ENCODE measurements at places on chromosomes 1 and 21.

- DNase-seq: no peak
These were observed 25.8 kb downstream of the KCNN3 start for GRCh38 chr1:154844297-154844681.

- DNase-seq: no peak
These were observed 11.2 kb upstream of the AGMAT start for GRCh38 chr1:15595809-15596617.

DNA sequence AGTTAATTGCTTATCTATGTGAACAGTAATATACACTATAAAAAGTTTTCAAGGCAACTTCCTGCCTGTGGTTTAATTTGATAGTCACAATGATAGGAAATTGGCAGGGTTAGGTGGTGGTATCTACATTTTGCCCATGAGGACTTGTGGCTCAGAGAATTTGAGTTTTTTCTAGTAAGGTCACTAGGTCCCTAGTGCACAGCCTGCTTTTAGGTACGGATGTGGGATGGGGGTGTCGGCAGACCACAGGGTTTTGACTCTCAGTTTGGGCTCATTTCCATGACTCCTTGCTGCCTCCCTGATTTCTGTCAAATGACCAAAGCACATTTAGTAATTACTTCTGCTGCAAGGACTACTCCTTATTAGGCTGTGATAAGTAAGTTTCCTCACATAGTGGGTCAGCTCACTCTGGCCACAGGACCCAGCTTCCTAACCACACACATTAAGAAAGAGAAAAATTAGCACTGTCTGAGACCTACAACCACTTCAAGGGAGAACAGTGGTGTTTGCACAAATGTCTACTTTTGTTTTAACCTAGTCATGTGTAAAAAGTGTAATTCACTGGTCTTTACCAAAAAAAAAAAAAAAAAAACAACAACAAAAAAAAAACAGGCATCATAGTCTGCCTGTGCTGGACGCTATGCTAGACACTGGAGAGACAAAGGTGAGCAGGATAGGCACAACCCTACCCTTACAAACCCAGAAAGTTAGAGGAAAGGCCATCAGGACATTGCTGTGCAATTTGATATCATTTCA, 43.7 kb downstream of the MRPL39 start:
- DNase-seq: no peak

DNA sequence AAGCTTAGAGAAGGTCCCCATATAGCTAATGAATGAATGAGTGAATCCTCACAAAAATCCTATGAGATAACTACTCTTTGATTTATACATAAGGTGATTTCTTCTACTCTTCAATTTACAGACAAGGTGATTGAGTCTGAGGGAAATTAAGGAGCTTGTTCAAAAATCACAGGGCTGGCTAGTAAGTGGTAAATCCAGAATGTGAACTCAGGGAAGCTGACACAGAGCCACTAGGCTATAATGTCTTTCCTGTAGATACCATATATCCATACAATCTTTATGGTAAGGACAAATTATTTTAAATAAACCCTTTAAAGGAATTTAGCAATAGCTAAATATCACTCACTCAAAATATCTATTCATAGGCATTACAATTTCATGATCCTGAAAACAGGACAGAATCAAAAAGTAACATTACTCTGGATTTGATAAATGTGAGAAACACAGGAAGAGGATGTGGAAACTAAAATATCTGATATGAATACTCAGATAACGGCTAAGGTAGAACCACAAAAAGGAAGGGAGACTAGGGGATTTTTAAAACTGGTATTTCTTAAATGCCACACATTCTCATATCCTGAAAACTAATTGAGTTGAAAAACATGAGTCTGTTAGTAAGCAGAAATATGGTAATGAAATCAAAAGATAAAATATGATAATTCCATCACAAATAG, 108.2 kb downstream of the NBPF12 start:
- DNase-seq: no peak

GRCh38 chr1:167499664-167500101, 18.6 kb downstream of the CD247 start:
- no peak for DNase-seq

DNA sequence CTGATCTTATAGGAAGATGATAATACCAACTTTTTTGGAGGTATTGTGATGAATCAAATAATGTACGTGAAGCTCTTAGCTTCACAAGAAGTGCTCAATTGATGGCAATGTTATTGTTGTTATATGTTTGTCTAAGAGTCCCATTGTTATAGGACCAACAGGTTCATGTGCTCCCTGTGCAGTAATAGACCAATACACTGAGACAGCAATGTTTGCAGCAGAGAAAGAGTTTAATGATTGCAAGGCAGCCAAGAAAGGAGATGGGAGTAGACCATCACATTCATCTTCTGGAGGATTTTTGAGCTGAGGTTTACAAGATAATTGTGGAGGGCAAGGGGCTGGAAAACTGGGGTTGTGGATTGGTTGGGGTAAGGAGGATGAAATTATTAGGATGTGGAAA, 143.0 kb downstream of the CNIH3 start:
- DNase-seq: no peak

DNA sequence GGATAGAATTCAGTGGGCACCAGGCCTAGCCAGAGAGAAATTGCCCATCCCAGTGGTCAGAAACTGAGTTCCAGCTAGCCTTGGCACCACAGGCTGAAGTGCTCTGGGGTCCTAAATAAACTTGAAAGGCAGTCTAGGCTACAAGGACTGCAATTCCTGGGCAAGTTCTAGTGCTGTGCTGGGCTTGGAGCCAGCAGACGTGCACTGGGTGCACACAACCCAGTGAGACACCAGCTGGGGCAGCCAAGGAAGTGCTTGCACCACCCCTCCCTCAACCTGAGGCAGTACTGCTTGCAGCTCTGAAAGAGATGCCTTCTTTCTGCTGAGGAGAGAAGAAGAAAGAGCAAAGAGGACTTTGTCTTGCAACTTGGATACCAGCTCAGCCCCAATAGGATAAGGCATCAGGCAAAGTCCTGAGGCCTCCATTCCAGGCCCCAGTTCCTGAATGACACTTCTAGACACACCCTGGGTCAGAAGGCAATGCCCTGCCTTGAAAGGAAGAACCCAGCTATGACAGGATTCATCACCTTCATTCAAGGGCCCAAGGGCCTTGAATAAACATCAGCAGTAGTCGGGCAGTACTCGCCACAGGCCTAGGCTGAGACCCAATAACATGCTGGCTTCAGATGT, 55.1 kb downstream of the OVGP1 start:
- DNase-seq: no peak

- DNase-seq: no peak
These were observed 37.3 kb upstream of the ARHGEF16 start for GRCh38 chr1:3417082-3417739.

- DNase-seq: no peak
These were observed 45.8 kb upstream of the NTPCR start for GRCh38 chr1:232904566-232904965.

DNA sequence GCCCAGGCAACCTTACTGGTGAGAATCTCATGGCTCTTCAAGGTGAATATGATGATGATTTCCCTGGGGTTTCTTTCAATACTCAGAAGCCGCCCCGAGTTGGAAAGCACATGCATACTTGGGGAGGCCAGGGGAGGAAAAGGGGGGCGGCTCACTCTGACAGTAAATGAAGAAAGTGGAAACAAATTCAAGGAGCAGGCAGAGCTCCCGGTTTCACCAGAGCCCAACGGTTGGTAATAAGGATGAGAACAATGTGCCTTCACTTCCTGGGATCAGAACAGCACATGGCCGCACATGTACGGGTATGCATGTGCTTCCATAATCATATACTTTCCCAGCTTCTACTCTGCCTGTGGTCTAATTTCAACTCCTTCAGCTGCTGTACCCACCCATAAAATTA, 3.8 kb upstream of the ARHGEF2 start:
- DNase-seq: no peak

DNA sequence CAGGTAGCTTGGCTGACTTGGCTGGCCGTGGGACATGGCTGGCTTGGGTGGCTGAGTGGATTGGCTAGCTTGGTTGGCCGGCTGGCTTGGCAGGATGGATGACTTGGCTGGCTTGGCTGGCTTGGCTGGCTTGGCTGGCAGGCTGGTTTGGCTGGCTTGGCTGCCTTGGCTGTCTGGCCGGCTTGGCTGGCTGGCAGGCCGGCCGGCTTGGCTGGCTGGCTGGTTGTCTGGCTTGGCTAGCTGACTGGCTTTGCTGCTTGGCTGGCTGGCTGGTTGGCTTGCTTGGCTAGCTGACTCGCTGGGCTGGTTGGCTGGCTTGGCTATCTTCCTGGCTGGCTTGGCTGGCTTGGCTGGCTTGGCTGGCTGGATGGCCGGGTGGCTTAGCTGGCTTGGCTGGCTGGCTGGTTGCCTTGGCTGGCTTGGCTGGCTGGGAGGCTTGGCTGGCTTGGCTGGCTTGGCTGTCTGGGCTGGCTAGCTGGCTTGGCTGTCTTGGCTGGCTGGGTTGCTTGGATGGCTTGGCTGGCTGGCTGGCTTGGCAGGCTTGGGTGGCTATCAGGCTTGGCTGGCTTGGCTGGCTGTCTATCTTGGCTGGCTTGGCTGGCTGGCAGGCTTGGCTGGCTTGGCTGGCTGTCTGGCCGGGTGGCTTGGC, 129.7 kb upstream of the FAM72C start:
- no peak for DNase-seq

DNA sequence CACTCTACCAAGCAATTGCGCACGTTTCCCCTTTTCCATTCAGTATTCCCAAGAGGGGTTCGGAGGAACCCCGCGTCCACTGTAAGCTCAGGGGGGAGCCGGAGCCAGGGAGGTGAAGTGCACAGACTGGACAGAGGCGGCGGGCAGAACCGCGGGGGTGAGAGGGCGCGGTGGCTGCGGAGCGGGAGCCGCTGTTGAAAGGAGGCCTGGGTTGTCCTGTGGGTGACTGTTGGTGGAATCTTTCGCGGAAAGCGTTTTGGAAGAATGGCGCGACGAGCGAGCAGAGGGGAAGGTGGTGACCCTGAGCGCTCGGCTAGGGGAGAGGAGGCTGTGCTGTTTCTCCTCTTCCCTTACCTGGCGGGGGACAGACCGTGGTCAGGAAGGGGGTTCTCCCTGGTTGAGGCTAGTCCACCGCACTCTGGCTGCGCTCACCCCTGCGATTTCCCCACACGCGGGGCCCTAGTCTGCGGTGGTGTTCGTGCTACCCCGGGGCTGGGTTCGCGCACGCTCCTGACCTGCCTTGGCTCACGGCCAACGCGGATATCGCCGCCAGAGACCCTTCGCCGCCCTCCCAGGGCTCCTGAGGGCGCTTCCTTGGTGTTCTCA, 92.8 kb downstream of the PRKAB2 start:
- no peak for DNase-seq

GRCh38 chr21:38956856-38957571, 151.3 kb downstream of the ETS2 start:
- DNase-seq: no peak
